ENCODE measurements at places on chromosomes 6 and 20. TPM values are rescaled to one million over a fixed set of nuclear protein-coding genes. Genes with fewer than 3 reads are reported as not detected.

DNA sequence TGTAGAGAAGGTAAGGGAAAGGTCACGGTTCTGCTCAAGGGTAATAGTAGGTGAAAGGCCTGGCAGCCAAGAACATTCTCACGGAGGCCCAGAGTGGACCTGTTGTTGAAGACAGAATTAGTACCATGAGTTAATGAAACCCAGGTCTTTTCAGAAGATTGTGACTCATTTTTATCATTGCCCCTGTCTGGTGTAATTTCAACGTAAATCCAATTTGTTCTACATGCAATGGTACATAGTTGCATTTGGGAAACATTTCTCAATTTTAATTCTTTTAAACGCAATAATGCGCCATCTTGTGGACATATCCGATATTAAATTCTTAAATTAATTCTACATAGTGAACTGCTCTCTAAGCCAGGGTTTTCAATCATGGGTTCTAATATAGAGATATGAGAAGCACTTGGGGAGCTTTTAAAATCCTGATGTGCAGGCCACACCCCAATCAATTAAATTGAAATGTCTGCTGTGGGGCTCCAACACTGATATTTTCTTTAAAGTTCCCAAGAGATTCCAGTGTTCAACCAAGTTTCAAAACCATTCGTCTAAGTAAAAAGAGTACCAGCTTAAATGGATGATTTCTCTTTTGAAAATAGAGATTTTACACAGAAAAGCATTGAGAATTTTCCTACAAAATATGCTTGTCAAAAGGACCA is 257.4 kb downstream of the PLCB1 start:
- peak; percentile 44 for DNase-seq

GRCh38 chr6:139695361-139695760 is 320.9 kb upstream of the CITED2 start:
- no peak for DNase-seq

DNA sequence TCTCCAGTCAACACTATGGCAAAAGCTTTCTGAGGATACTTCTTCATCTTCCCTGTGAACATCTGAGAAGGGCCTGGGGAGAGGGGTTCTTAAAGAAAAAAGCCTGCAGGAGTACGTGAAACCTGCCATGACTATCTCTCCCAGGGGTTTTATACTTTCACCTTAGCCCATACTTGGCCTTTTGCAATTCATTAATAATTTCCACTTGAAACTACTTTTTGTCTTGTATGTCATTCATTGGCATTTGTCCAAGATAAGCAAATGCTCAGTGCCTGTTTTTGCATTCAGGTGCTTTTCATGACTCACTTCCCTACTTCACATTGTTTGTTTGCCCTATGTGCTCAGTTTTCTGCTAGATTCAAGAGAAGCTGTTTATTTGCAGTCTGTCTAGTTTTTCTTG is 580.3 kb upstream of the GJE1 start:
- DNase-seq = peak; percentile 5

- DNase-seq = no peak
Observed at GRCh38 chr20:444117-444516, 18.2 kb downstream of the TBC1D20 start.

DNA sequence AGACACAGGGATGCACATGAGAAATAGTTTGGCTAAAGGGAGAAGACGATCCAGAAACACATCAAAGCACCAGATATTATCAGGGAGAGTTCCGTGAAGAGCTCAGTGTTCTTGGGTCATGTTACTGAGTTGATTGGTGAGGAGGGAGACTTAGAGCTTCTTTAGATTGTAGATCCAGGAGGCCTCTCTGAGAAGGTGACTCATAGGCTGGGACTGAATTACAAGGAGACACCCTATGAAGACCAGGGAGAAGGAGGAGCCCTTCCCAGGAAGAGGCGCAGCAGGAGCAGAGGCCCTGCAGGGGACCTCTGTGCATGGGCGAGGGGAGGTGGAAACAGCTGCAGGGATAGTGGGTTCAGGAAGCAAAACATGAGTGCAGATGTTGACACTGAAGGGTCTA is 196.5 kb downstream of the SLC24A3 start:
- no peak for DNase-seq

DNA sequence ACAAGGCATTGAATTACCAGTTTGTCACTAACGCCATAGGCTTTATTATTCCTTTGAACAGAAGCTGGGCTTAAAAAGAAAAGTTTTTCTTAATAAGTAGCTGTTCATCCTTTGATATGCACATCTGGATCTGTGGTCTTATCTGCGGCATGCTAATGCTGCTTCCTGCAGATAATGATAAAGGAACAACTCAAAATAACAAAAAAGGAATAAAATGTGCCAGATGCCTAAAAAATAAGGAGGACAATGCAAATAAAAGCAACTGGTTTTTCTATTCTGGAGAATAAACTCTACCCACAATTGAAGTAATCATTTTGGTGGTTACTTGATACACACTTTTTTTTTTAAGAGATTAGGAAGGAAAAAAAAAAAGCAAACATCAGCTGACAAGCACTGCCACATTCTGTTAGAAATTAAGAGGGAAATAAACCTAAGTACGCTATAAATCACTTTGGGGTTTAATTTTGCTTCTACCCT is 156.8 kb upstream of the SALL4 start:
- peak; percentile 75 for DNase-seq

- no peak for DNase-seq
Observed at GRCh38 chr20:54694516-54694915, 219.1 kb downstream of the DOK5 start.

DNA sequence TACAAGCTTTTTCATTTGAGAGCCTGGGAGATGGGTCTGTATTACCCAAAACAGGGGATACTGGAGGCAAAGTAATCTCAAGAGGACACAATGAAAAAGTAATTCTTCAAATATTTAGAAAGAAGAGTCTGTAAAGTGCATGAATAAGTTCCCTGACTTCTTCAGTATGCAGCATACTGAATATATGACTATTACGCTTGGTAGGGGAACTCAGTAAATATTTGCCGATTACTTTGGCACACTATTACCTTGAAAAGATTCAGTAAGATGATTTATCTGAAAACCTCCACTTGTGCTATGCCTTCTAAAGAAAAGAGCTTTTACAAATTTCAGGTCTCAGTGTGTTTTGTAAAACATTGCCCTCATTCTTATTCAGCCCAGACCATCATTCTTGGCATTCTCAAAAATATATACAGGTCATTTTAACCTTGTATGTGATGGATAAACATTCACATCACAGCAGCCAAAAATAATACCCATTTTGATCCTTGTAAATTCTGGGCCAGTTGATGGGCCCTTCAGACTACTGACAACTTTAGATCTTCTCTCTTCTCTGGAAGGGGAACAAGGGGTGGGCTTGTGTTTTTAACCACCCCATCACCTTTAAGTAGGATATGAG is 125.9 kb downstream of the EDN1 start:
- DNase-seq = no peak

GRCh38 chr6:30841644-30842504 is 42.4 kb upstream of the DDR1 start:
- no peak for DNase-seq

- DNase-seq = no peak
Observed at GRCh38 chr6:92810913-92811312, 608.4 kb downstream of the EPHA7 start.

- no peak for DNase-seq
Observed at GRCh38 chr6:16925461-16925860, 164.2 kb upstream of the ATXN1 start.

GRCh38 chr20:39294137-39294725 is 332.1 kb downstream of the DHX35 start:
- no peak for DNase-seq

- no peak for DNase-seq
Observed at GRCh38 chr6:35377002-35377401, 34.6 kb downstream of the PPARD start.

- no peak for DNase-seq
Observed at GRCh38 chr6:30749554-30750378, 5.4 kb upstream of the IER3 start.

- no peak for DNase-seq
Observed at GRCh38 chr20:32440758-32441078, 82.6 kb downstream of the ASXL1 start.

DNA sequence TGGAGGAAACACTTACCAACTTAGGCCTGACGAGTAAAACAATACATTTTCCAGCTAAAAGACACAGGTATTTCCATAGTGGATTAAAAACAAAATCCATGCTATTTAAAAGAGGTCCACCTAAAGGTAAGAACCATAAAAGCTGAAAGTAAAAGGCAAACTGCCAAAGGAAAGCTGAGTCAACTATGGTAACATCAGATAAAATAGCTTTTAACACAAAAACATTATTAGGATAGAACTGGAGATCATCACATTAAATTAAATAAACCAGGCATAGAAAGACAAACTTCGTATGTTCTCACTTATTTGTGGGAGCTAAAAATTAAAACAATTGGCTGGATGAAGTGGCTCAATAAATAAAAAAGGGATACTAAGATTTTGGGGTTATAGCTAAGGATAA is 166.8 kb upstream of the SLC22A16 start:
- no peak for DNase-seq

GRCh38 chr6:140018588-140018987 is 644.1 kb upstream of the CITED2 start:
- DNase-seq = no peak

DNA sequence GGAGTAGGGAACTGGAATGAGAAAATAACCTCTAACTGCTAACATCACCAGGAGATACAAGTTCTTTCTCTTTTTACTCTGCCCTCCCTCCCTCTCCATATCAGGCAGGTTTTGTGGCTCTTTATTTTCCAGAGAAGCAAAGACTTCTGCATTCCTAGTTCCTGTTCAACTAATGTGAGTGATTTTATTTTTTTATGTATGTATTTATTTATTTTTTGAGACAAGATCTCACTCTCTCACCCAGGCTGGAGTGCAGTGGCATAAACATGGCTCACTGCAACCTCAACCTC is 6.0 kb upstream of the IER3 start:
- DNase-seq = no peak

DNA sequence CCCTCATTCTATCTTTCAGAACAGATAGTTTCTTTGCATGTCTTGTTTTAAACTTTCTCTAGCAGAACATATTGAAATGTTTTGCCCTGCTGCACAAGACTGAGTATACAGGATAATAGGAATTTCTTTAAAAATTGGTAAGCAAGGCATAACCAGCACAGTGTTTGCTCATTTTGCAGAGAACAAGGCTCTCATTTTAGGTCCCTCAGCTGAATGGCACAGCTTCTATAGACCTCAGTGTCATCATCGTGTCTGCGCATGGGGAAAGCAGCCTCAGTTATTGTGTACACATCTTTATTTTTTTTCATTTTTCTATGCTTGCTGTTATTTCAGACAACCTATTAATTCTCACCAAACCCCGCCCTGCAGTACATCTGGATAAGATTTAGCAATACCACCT is 35.7 kb downstream of the TTI1 start:
- no peak for DNase-seq

GRCh38 chr6:37025621-37026466 is 20.4 kb downstream of the FGD2 start:
- DNase-seq = no peak

DNA sequence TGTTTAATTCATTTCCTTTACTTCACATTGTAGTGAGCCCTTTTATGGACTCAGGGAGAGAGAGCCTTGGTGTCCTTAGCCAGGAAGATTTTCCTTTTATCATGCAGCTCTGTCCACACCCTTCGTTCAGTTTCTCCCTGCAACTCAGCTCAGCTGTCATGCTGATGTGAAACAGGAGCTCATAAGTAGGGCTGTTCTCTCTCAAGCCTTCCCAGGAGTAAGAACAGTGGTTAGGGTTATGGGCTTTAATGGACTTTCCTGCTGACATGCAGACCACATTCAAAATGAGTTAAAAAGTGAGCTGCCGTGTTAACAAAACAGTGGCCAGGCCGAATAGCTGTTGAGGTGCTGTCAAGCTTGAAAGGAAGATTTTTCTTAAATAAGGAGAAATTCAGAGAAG is 104.1 kb downstream of the BCKDHB start:
- DNase-seq = no peak

DNA sequence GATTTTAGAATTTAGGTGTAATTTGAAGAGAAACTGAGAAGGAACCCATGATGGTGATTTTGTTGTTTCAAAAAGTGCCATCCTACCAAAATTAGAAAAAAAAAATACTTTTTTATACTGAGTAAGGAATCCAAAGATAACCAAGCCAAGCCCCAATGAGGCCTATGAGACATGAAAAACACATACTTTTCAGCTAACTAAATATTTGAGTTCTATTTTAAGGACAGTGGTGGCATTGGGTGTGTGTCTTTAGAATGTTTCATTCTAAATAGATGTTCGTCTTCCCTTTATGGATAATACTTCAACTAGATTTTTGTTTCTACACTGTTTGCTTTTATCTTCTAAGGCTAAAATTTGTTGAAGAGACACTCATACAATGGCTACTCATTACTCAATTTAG is 9.6 kb downstream of the CD24 start:
- no peak for DNase-seq

GRCh38 chr6:143859891-143860660 is 4.2 kb upstream of the ZC2HC1B start:
- DNase-seq = no peak

DNA sequence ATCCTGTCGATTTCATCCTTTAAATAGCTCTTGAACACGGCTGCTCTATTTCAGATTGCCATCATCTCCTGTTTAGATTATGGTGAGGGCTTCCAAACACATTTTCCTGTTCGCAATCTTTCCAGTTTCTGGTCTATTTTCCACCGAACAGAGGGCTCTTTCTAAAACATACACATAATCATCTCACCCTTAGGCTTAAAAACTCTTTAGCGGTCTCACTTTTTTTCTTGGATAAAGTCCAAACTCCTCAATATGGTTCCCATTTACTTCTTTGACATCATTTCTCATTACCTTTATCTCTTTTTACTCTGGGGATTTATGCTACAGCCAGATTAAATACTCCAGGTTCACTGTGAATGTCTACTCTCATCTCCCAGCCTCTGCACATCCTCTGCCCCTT is 103.4 kb upstream of the STMND1 start:
- no peak for DNase-seq

The PROKR2 gene
- not detected for total RNA-seq

The HLA-DQA1 gene
- total RNA-seq = 1.6 TPM

The CTSZ gene
- total RNA-seq = 91.0 TPM

The LMBRD1 gene
- total RNA-seq = 13.7 TPM

The MCHR2 gene
- total RNA-seq = not detected

The TNF gene
- 0.27 TPM for total RNA-seq

The PGC gene
- total RNA-seq = not detected

The CST1 gene
- not detected for total RNA-seq

The GLYATL3 gene
- total RNA-seq = not detected

The BPIFB2 gene
- total RNA-seq = not detected

The VPS52 gene
- total RNA-seq = 62.5 TPM

The PRRT1 gene
- 0.27 TPM for total RNA-seq

The TCP11 gene
- 2.2 TPM for total RNA-seq

Data from hematopoietic multipotent progenitor cell (in vitro differentiated cells).